Hematopoietic multipotent progenitor cell (in vitro differentiated cells): ENCODE measurements at places on chromosomes 3 and 15.

DNA sequence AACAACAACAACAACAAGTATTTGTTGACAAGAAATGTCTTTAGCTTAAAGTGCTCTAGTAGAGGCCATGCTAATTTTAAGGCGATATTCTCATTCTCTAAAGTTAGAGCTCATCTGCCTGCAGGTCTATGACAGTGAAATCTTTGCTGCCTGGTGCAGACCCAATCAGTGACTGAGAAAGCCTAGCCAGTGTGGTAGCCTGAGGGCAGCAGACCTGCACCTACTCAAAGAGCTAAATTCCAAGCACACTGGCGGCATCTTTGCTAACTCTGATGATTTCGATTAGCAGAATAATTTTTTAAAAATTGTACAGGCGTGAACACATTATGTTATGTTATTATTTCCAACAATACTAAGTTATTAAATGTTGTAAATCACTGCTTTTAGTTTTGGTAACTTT, 228.8 kb upstream of the RGMA start:
- DNase-seq: no peak

DNA sequence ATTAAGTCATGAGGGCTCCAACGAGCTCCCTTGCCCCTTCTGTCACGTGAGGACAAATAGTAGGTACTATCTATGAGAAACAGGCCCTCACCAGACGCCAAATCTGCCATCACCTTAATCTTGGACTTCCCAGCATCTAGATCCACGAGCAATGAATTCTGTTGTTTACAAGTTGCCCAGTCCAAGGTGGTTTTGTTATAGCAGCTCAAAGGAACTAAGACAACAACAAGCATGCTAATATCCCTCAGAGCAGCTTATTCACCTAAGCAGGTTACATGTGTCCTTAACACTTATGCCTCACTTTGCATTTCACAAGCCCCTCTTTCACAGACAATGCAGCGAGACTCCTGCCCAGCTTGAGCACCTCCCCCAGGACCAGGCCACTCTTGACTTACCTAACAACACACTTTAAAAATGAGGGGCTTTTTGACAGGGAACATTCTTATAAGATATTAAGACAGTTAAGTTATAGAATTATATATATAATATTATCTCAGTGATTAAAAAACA, 219.5 kb downstream of the PLCH1 start:
- DNase-seq: no peak

GRCh38 chr15:62610265-62610869, 432.2 kb upstream of the TPM1 start:
- DNase-seq: no peak

DNA sequence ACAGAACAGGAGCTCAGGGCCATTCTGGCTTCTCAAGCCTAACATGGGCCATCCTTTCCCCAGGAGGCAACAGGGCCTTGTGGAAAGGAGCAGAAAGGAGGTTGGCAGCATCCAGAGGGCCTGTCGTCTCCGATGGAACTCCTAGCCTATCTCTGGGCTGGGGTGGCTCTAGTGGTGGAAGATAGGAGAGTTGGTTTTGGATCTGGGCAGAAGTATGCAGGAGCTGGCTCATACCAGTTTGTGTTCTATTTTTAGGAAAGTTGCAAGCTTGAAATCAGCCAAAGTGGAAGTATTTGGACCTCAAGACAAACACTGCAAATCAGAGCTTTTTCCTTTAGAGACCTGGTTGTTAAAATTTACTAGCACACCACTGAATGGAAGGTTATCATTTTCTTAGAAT, 35.4 kb upstream of the XCR1 start:
- no peak for DNase-seq

DNA sequence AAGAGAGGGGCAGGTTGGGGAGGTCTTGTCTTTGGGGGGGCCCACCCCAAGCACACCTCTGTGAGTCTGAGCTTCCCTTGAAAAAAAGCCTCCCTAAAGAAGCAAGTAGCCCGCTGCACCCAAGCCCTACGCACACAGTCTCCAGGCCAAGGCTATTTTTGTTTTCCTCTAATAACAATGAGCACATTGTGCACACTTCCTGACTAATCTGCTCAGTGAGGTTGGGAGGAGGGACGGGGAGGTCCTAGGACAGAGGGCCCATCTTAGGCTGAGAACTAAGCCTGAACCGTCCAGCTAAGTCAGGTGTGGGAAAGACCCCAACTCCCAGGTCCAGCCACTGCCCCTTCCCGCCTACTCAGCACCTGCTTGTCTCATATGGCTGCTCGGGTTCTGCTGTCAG, 87.2 kb downstream of the HMG20A start:
- DNase-seq: peak; percentile 23

DNA sequence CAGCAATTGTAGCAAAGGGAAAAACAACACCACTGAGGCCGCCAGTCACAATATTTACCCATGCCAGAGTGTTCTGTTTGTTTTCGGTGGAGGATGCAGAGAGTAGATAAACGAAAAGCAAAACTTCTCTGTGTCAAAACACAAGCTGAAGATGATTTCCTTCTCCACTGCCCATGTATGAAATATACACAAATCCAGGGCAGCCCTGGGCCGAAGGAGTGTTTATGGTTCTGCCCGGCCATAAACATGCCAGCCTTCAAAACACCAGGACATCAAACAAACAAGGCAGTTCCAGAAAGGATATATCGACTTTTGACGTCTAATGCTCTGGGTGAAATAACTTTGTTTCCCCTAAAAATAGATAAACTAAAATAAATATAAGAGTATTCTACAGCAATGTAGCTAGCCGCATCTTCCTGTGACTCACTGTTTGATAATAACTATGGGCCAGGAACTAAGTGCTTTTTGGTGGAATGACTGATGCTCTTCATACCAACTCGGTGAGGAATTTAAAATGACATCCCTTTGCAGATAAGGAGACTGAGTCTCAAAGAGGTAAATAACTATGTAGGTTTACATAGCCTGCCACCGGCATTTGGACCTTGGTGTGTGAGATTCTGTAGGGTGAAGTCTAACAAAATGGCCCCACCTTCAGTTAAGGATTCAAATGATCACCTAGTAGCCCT, 82.8 kb downstream of the MAGI1 start:
- no peak for DNase-seq

GRCh38 chr15:92400573-92400972, 6.9 kb downstream of the ST8SIA2 start:
- no peak for DNase-seq

GRCh38 chr3:185046603-185047002, 106.3 kb downstream of the C3orf70 start:
- no peak for DNase-seq
